ENCODE measurements at places on chromosomes 3 and 15.

- peak; percentile 47 for DNase-seq
Measured at GRCh38 chr15:44584162-44584749, 47.3 kb downstream of the EIF3J start.

DNA sequence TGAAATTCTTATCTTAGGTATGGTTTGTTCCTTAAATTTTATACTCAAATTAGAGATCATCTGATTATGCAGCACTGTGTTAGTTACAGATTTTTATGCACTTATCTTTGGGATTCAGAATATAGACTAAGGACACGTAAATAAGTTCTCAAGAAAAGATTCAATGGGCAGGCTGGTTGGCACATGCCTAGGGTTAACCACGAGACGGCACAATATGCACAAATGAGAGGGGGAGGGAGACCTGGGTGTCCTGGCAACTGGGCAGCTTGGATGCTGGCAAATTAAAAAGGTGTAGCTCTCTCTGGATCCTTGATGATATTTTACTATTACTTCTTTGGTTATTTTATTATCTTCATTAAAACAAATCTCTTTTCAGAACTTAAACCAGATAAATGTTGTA, 672 bp downstream of the AADAC start:
- DNase-seq: no peak

- no peak for DNase-seq
Measured at GRCh38 chr3:194184801-194185200, 48.9 kb downstream of the HES1 start.

DNA sequence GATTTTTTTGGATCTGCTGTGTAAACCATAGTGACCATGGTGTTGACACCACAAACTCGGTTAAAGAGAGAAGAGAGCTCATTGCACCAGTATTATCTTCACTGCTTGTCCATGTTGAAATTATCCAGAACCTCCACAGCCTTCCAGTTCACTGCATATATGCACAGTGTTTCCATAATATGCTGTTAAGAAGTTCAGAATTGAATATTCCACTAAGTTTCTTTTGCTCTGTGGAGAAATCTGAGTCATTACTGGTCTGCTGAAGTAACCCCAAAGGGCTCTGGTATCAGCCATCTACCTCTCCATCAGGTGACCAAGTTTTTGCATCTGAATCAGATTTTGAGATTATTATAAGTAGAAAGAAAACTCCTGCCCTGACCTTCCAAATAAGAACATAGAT, 143.5 kb downstream of the LRRC3B start:
- no peak for DNase-seq

GRCh38 chr3:124249038-124249437, 257.1 kb upstream of the ROPN1 start:
- no peak for DNase-seq

GRCh38 chr15:69718916-69719315, 266.3 kb downstream of the RPLP1 start:
- peak; percentile 93 for DNase-seq

All from suppressor macrophage treated with lipopolysaccharide for 4 hours (primary cell).